HEK293T (cell line): ENCODE measurements at places on chromosomes 7 and 10.

- DNase-seq = no peak
Observed at GRCh38 chr10:61890881-61891409, 10.6 kb upstream of the ARID5B start.

DNA sequence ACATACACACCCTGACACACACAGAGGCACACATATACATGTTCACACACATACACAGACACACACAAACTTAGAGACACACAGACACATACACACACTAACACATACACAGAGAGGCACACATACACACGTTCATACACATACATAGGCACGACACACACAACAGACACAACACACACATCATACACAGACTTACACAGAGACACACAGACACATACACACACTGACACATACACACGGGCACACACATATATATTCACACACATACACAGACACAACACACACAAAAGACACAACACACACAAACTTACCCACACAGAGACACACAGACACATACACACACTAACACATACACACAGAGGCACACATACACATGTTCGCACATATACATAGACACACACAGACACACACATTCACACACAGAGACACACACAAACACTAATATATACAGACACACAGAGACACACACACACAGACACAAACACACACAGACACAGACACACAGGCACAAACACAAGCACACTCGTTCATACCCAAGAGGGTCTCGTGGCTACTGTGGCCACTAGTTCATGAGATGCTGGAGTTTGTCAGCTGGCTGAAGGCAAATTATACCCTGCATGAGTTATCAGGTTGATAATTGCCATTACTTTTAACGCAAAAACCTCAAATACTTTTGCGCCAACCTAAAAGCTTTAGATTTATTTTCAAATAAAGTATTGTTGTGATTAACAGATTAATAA lies 17.7 kb upstream of the KLF6 start:
- no peak for DNase-seq

DNA sequence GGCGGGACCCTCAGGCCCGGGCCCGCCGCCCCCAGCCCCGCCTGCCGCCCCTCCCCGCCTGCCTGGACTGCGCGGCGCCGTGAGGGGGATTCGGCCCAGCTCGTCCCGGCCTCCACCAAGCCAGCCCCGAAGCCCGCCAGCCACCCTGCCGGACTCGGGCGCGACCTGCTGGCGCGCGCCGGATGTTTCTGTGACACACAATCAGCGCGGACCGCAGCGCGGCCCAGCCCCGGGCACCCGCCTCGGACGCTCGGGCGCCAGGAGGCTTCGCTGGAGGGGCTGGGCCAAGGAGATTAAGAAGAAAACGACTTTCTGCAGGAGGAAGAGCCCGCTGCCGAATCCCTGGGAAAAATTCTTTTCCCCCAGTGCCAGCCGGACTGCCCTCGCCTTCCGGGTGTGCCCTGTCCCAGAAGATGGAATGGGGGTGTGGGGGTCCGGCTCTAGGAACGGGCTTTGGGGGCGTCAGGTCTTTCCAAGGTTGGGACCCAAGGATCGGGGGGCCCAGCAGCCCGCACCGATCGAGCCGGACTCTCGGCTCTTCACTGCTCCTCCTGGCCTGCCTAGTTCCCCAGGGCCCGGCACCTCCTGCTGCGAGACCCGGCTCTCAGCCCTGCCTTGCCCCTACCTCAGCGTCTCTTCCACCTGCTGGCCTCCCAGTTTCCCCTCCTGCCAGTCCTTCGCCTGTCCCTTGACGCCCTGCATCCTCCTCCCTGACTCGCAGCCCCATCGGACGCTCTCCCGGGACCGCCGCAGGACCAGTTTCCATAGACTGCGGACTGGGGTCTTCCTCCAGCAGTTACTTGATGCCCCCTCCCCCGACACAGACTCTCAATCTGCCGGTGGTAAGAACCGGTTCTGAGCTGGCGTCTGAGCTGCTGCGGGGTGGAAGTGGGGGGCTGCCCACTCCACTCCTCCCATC lies 82.7 kb downstream of the PAX2 start:
- no peak for DNase-seq

- DNase-seq = no peak
Observed at GRCh38 chr10:89373916-89374711, 3.7 kb upstream of the IFIT1B start.

DNA sequence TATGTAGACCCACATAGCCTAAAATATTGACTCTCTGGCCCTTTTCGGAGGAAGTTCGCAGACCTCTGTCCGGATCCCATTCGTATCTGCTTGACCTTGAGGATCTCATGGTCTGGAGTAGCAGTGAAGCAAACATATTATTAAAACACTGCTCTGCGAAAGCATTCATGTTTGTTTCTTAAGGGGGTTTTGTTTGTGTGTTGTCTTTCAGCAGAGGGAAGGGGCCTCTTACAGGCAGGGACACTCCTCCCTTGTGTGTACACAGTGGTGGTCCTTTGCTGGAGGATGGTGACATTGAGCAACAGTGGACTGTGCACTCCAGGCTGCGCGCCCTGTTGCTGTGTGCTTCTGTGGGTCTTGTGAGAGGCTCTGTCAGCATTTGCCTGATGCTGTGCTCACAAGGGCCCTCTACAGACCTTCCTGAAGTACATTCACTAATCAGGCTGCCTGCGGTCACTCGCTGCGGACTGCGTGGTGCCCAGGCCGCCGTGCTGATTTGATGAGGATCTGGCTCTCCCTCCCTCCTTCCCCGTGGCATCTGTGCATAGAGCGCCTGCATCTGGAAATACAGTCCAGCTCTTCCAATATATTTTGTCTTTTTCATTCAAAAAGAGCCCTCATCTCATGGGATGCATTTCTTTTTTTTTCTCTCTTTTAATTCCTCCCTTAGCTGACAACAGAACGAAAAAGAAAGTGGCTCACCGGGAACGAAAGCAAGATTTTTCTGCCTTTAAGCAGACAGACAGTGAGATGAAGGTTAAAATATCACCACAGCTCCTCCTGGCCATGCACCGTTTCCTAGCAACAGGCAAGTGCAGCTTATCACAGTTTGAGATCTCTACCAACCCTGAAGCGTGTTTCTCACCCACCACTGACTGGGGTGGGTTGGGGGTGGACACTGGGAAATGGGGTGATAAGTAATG lies 135.8 kb downstream of the CNNM2 start:
- peak; percentile 74 for DNase-seq

DNA sequence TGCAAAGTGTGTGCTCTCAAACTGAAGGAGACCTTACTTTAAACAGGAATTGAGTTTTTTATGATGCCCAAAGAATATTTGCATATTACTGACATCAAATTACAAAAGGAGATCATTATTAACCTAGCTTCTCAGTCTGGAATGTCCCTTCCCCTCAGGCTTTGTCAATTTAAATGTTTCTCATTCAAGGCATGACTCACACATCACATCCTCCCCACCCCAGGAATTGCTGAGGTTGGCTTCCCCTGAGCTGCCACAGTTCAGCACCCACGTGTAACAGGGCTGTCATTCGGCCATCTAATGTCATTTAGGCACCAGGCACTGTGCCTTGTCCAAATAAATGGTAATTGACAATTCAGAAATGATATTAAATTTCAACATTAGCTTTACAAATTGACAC lies 305.9 kb upstream of the MGMT start:
- no peak for DNase-seq

DNA sequence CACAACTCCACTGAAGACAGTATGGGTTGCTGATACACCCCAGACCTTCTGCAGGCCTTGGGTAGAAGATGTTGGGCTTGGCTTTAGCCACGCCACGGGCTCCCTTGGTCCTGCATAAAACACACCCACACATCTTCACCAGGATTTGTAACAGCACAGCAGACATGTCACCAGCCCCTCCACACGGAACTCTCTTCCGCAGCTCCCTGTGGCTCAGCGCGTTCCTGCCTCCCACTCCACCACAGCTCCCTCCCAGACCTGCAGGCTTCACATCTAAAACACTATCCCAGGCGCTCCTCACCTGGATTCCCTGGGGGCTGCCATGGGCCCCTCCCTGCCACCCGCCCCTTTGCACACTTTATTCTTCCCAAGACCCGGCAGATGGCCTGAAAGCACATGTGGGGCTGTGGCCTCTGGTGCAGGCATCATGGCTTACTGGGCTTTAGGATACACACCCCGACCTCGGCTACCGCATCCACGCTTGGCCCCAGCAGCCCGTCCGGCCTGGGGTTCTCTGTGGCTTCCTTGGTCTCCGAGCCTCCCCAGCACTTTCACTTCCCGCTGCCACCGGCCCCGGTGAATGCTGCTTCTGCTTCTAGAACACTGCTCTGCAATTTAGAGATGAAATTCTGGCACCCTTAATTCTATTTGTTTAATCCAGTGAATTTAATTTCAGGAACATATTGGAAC lies 432.9 kb downstream of the DNAJB6 start:
- DNase-seq = no peak

DNA sequence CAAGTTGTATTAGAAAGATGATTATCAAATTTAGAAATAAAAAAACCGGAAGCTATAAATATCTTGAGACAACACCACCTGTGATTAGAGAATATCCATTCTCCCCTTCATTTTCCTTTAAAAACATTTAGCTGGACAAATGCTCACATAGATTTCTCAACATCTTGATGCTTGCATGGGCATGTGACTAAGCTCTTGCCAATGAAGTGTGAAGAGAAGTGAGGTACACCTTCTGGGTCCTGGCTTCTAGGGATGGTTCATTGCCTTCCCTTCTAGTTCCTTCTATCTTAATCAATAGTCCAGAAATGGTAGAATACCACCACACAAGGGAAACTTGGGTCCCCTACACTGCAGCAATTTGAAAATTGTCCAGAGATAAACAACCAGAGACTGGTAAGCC lies 41.0 kb downstream of the WAPL start:
- no peak for DNase-seq

DNA sequence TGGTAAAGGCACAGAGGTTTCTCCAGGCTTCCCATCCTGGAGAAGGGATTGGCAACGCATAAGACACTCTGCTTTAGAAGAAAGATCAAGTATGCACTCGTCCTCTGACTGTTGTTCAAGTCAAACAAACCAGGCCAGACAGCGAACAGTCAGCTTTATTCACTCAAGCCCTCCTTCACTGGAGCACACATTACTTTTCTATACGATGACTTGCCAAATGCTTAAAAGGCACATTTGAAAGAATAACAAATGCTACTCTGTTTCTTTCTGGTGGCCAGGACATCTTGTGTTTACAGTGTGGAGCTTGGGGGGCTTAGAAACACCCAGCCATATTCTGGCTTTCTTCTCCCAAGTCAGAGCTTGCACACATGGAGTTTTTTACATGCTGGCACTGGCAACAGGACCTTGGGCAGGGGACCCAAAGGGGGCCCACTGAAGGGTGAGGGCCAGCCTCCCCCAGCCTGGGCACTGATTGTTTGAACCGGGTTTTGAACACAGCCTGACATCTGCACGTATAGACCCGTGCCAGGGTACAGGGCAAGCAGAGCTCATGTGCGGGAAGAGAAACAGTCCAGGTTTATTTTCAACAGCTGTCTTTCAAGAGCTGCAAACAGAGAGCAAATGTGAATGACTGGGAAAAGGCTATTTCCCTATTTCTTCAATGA lies 33.3 kb upstream of the FGFR2 start:
- no peak for DNase-seq

DNA sequence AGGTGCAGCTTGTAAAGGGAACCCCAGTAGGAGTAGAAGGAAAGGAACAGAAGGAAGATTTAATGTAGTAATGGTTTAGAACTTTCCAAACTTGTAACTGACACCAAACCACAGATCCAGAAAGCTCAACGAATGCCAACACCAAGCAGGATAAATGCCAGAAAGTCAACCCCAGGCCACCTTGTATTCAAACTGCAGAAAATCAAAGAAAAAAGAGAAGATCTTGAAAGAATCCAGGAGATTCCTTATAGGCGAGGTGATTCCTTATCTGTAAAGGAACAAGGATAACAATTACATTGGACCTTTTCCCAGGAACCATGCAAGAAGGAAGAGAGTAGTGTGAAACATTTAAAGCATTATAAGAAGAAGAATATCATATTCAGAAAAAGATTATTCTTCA lies 93.6 kb downstream of the NKX6-2 start:
- no peak for DNase-seq

GRCh38 chr7:136937436-136937835 lies 69.0 kb downstream of the CHRM2 start:
- no peak for DNase-seq

GRCh38 chr10:56622335-56622973 lies 261.4 kb upstream of the ZWINT start:
- DNase-seq = no peak

DNA sequence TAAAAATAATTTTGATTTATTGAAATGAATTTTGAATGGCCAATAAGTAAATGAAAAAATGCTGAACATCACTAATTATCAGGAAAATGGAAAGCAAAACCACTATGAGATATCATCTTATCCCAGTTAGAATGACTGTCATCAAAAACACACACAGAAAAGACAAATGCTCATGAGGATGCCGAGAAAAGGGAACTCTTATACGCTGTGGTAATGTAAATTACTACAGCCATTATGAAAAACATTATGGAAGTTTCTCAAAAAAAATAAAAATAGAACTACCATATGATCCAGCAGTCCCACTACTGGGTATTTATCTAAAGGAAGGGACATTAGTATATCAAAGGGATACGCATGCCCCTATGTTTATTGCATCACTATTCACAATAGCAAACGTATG lies 15.8 kb downstream of the SCIN start:
- no peak for DNase-seq

- DNase-seq = no peak
Observed at GRCh38 chr7:157654350-157654749, 317.5 kb downstream of the DNAJB6 start.

DNA sequence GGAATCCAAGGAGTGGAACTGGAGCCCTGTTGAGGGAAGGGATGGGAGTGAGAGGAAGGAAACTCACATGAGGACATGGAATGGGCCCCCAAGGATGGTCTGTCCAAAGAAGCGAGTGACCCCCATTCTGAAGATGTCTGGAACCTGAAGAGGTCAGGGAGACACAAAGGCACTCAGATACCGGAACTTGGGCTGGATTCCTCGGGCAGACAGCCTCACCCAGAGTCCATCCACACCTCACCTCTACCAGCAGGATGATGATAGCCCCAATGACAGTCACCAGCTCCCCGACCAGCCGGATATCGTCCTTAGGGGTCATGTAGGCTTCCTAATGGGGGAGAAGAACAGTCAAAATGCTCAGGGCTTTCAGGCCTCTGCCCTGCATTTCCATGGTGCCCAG lies 10.7 kb downstream of the TRPV6 start:
- no peak for DNase-seq

DNA sequence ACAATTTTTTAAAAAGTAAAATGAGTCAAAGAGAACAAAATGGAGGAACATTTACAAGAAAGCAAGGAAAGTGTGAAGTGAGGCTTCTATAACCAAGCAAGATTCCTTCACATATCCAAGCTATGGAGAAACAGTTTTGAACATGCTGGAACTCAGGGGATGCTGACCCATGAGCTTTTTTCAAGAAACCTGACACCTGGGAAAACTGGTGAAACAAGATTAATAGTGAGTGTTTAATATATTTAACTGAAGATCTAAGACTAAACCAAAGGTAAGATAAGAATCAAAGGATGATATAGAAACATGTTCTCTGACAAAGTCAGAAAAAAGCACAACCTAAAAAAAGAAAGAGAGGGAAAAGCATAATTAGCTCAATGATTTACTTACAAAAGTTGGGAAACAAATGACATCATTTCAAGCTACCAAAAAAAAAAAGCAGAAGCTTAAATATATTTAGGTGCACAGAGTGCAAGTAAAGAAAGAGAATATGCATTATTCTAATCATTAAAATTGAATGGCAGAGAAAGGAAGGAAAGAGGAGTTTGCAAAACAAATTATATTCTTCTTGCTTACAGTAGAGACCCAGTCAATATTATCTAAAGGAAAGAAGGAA lies 24.9 kb downstream of the C7orf25 start:
- no peak for DNase-seq
